ENCODE measurements at places on chromosomes 12 and 14.

GRCh38 chr14:105173901-105174894 is 5.6 kb upstream of the JAG2 start:
- DNase-seq: peak; percentile 45

DNA sequence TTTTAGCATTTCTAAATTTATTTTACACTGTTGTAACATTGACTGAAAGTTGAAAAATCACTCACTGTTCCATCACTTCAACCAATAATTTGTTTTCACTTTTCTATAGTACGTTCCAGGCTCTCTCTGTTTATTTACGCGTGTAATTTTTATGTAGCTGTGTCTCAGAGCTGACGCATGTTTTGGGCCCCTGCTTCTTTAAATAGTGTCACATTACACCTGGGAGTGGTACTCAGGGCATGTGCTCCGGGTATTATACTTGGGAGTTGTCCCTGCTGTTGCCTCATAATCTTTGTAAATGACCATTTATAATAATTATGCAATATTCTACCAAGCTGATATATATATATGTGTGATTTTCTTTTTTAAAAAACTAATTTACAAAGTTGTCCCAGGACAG is 132.8 kb upstream of the CPM start:
- no peak for DNase-seq

GRCh38 chr14:43438056-43438455 is 1069.0 kb downstream of the FSCB start:
- DNase-seq: no peak

DNA sequence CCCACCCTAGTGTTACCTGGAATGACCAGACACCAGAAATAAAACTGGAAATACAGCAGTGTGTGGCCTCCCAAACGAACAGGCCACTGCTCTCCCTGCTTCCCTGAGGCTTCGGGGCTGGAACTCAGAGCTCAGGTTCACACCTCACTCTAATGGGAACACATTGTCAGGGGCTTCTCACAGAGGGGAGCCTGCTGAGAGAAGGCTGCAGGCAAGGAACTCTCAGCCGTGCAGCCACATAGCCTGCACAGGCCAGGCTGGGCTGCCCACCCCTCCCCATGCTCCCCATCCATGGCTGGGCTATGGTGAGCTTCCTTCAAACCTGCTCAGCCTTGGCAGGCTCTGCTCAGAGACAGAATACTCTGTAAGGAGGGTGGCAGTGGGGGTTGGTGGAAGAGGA is 302.5 kb downstream of the EMP1 start:
- DNase-seq: no peak

GRCh38 chr12:105485921-105486320 is 155.4 kb downstream of the C12orf75 start:
- no peak for DNase-seq

DNA sequence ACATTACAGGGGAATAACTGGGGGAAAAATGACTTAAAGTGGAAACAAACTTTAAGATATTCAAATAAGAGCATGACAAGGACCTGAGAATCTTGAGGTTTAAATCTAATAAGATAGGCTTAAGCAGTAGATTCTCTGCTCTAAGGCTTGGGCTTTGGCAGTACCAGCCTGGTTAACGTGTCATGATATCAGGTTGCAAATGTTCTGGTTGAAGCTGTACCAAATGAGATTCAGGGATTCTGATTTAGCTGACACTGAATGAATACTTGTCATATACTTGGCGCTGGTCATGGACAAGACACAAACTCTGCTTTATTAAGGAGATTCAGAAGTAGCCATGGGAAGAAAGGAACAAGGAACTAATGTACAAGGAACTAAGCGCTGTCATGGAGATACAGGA is 6.1 kb downstream of the TCP11L2 start:
- DNase-seq: no peak

DNA sequence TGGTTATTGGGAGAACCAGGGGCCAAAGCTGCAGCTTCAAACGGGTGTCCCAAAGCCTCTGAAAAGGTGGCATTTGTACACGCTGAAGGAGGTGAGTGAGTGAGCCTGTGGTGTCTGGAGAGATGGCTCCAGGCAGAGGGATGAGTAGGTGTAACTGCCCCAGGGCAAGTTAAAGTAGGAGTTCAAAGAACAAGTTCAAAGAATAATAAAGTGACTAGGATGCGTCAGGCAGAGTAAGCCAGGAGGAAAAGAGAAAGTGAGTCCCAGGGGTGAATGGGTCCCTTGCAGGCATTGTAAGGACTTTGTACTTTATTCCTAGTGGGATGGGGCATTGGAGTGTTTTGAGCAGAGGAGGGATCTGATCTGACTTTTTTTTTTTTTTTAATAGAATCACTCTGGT is 201.4 kb upstream of the PWP1 start:
- DNase-seq: no peak

GRCh38 chr12:52037248-52037861 is 13.9 kb upstream of the NR4A1 start:
- DNase-seq: no peak

GRCh38 chr14:22535126-22535525 is 53.9 kb downstream of the DAD1 start:
- no peak for DNase-seq

DNA sequence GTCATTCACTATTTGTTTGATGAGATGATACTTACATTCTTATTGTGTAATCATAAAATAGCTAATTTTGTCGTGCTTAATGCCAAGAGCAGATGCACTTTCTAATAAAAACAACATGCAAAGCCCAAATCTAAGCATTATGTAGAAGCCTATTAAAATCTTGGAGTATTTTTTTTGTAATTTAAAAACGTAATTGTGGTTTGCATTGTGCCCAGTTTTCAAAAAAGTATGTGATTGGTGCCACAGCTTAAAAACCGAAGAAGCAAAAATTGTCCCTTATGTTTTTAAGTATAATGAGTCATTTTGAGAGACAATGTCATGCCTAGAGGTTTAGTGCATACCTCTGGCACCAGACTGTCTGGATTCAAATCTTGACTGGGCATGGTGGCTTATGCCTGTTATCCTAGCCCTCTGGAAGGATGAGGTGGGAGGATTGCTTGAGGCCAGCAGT is 464.8 kb upstream of the RGS6 start:
- DNase-seq: no peak

DNA sequence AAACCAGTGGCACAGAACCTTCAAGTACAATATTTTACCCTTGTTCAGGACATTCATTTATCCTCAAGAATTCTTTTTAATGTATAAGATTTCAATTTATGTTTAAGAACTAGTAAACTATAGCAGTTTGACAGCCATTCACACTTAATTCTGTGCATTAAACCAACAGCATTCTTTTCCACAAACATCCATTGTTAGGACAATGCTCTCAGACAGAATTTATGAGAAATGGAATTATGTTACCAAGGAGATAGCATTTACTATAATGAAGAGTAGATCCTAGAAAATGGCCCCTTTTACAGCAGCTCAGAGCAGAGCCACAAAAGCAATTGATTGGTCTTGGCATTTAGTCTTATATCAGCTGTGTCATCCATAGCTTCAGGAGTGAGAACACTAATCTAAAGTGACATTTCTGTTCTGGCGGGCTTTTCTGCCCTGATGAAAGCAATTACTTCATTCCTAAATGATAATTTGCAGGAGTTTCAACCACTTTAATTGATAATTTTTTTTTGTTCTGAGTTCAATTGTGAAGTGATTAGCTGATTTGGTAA is 268.9 kb downstream of the NPAS3 start:
- DNase-seq: no peak

DNA sequence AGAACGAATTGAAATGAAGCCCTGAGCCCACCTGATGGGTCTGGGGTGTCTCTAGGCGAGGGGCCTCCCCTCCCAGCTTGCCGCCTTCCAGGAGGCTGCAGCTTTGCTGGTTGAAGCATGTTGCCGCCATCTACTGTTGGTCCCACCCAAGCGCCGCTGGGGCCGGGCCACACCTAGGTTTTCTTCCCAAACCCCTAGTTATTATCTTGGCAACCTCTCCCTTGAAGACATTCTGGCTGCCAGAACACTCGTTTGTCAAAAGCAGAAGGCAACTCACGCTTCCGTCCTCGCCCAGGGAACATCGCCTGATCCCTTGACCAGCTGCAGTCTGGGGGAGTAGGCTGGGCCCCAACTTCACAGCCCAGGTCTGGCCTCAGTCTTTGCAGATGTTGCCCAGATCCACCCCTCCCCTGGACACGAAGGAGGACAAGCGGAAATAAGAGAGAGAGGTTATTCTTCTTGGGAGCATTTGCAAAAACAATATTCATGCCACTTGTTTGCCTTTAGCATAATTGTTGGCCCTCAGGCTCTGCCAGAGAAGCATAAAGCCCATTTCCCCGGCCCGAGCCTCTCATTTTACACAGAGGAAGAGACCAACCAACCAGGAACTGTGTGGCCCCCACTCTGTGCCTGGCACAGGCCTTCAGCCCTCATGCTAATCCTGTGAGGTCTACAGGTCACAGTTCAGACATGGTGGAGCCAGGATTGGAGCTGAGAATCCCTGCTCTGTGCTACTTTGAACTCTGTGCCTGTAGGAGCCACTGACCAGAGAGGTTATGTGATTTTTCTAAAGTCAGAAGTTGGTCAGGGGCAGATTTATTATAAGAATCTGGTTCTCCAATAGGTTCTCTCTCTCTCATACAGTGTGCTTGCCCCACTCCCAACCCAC is 6.8 kb downstream of the EMP1 start:
- no peak for DNase-seq

- DNase-seq: no peak
These were observed 153.9 kb downstream of the CHST11 start for GRCh38 chr12:104610513-104611235.

- no peak for DNase-seq
These were observed 14.0 kb upstream of the GPR33 start for GRCh38 chr14:31501870-31502269.

- DNase-seq: no peak
These were observed 161.3 kb downstream of the GXYLT1 start for GRCh38 chr12:41983394-41983793.

- no peak for DNase-seq
These were observed 21.0 kb upstream of the AQP2 start for GRCh38 chr12:49929581-49929980.

- DNase-seq: no peak
These were observed 118.7 kb downstream of the ACSS3 start for GRCh38 chr12:81196595-81196994.

DNA sequence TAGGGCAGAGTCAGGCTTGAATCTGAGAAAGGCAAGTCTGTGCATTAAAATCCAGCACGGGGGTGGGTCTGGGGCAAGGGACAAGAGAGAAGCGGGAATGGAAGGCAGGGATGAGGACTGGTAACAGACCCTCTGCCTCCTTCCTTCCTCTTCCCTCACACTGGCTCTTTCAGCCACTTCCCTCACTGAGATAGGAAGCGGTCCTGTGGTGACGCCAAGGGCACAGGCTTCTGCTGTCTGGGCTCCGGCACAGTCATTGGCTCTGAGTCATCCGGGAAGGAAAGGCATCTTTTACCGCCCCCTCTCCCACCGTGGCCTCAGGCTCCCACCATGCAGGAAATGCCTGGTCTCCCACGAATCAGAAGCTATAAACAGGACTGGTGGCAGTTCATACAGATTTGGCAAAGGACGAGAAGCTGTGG is 70.2 kb downstream of the ETV6 start:
- peak; percentile 58 for DNase-seq

- no peak for DNase-seq
These were observed 58.3 kb downstream of the OTOGL start for GRCh38 chr12:80157645-80158044.

- DNase-seq: no peak
These were observed 68.3 kb downstream of the SCARB1 start for GRCh38 chr12:124795081-124795948.

DNA sequence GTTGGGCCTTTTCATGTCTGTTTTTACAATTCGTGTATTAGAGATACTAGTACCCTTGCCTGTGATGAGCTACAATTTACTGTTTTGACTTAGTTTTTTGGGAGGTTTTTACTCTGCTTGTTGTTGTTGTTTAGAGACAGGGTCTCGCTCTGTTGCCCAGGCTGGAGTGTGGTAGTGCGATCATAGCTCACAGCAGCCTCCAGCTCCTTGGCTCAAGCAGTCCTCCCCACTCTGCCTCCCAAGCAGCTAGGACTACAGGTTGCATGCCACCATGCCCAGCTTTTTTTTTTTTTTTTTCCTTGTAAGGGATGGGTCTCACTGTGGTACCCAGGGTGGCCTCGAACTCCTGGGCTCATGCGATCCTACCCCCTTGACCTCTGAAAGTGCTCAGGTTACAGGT is 52.0 kb upstream of the DIP2B start:
- DNase-seq: no peak

DNA sequence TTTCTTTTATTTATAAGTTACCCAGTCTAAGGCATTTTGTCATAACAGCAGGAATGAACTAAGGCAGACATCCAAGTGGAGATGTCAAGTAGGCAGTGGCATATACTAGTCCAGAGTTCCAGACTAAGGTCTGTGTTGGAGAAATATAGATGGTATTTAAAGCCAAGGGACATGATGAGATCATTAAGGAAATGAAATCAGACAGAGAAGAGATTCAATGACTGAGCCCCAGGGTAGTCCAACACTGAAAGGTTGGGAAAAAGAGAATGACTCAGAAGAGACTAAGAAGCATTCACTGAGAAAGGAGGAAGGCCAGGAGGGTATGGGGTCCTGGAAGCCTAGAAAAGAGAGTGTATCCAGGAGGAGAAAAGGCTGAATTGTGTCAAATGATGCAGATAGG is 442.2 kb upstream of the CCDC196 start:
- DNase-seq: no peak

DNA sequence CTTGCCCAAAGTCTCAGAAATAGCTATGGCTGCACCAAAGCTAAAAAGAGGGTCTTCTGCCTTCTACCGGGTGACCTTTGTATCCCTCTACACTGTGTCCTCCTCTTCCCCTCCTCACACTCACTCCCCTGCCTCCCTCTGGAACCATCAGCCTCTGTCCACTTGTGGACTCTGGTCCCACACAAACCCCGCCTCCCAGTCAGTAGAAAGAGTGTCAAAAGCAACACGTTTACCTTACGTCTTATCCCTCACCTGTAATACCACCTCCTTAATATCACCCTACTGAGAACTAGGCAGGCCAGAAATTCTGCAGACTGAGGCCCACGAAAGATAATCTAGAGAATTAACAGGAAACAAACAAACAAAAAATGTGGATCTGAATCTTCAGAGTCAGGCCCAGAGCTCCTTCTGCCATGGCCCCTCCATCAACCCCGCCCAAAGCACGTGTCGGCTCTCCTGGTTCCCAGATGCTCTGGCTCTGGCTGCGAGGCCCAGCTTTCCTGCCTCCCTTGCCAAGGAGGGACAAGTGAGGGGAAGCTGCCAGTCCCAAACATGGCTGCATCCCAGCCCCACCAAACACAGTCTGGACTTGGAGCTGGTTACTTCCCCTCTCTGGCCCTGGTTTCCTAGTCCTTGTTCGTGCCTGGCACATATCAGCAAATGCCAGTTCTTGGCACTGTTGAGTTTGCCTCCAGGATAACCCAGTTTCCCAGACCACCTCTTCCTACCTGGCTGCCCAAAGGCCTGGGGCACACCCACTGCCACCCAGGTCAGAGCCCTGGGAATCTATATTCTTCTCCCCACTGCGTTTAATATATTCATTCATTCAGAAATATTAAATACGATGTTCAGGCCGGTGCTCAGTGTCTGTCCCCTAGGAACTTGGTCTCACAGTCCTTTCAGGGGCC is 2.7 kb downstream of the ACTN1 start:
- DNase-seq: no peak

GRCh38 chr14:44895716-44896115 is 66.0 kb downstream of the KLHL28 start:
- no peak for DNase-seq

GRCh38 chr12:130593056-130593455 is 123.0 kb downstream of the RIMBP2 start:
- DNase-seq: no peak
